Fibroblast of skin of right biceps (primary cell): ENCODE measurements at places on chromosomes 12 and 14.

DNA sequence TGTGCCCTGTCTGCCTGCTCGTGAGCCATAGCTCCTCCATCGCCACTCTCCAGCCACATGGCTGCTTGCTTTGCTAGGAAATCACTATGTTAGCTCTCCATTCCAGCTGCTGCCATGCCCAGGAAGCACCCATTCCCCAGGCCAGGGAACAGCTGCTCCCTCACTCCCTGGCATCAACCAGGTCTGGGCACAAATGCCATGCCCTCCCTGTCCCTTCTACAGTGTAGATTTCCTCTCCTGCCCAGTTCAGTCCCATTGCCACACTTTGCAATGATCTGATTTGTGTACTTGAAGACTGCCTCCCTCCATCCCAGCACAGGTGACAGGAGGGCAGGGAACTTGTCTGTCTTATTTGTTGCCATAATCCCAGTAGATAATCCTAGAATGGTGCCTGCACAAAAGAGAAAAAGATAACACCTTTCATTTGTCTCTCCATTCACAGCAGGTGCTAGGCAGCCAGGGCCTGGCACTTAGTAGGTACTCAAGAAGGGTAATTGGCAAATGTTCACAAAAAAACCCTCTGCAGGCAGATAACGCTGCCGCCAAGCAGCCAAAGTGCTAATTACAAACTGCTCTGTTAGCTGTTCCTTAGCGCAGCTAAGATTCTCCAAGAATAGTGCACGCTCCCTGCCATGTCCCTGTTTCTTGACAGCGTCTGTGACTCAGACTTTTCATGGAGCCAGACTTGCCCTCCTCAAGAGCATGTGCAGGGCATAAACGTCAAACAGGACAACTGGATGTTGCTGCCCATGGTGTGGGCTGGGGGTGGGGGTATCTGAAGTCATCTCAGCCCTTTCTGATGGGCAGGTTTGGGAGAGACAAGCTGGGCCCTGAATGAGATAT lies 69.1 kb downstream of the ARL6IP4 start:
- peak; percentile 30 for DNase-seq

GRCh38 chr14:22332686-22333421 lies 256.2 kb downstream of the DAD1 start:
- DNase-seq = peak; percentile 8

- no peak for DNase-seq
Observed at GRCh38 chr12:127205781-127206555, 1061.0 kb upstream of the TMEM132C start.

- DNase-seq = peak; percentile 55
Observed at GRCh38 chr12:124454735-124455134, 112.7 kb downstream of the NCOR2 start.

DNA sequence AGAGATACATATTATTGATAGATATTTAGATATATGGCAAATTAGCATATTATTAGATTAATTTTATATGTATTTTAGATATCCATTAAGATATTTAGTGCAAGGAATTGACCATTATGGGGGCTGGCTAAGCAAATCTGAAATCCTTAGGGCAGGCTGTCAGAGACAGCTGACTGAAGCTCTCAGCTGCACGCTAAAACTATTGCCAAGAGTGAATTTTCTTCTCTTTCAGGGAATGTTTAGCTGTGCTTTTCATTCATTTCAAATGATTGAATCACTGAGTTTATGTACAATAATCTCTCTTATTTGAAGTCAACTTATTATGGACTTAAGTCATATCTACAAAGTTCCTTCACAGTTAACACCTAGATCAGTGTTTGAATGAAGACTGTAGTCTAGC lies 566.5 kb downstream of the LRFN5 start:
- no peak for DNase-seq

GRCh38 chr12:29187756-29188155 lies 38.7 kb downstream of the FAR2 start:
- no peak for DNase-seq

DNA sequence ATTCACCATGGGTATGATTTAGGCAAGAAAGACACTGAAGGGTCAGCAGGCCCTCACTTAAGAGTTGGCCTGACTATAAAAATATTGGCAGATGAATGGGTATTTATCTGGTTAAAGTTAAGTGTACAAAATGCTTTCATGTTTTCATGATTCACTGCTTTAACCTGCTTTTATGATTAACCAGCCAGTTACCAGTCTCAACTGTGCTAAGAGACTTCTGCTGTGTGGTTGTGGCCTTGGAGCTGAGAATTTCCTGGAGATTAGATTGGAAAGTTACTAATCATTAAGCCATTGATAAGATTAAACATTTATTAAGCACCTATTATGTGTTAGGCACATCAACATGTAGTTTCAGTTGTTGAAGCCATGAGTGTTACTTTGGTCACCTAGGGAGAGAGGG lies 68.9 kb downstream of the RASSF8 start:
- DNase-seq = no peak
